BE2C (cell line): ENCODE measurements at places on chromosomes 12 and 14.

- no peak for DNase-seq
These were observed 16.5 kb upstream of the IFT81 start for GRCh38 chr12:110107369-110108281.

DNA sequence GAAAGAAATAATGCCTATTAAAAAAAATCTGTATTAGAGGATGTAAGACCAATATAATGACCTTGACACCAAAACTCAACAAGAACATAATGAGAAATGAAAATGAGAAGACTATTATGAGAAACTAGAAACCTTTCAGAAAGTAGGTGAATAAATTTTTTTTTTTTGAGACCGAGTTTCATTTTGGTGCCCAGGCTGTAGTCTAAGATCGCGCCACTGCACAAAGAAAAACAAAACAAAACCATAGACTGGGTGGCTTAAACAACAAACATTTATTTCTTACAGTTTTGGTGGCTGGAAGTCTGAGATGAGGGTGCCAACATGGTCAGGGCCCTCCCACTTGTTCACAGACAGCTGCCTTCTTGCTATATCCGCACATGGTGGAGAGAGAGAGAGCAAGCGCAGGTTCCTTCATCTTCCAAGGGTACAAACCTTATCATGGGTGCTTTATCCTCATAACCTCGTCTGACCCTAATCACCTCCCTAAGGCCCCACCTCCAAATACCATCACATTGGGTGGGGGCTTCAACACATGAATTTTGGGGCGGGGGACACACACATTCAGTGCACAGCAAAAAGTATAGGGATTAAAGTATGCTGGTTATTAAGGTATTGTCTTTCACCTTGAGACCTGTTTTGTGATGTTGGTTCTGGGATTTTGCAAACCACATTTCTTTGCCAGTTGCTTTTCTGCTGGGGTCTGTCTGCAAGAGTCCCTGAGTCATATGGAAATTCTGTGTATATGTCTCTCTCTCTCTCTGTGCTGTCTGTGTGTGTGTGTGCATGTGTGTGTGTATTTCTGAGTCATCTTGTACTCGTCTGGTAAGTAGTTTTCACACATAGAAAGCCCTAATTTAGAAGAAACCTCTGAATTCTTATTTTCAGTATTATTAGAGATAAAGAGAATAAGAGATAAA lies 26.2 kb downstream of the ZCRB1 start:
- DNase-seq, result no peak

GRCh38 chr14:32906672-32907071 lies 32.0 kb upstream of the NPAS3 start:
- DNase-seq, result no peak

DNA sequence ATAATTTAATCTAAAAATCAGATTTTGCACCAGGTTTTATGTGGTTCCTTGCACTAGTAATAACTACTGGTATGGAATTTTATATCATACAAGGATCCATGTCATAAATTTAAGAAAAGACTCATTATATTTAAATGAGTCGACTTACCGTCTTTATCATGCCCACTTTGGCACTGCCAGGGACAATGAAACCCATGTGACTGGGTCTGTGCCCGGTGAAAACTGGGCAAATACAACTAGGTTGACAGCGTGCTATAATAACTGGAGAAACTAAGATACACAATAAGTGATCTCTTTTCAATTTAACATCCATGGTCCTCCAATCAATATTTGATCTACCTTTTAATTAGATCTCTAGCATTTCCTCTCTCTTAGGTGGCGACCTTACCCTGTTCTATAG lies 64.5 kb downstream of the ACADS start:
- DNase-seq, result no peak

DNA sequence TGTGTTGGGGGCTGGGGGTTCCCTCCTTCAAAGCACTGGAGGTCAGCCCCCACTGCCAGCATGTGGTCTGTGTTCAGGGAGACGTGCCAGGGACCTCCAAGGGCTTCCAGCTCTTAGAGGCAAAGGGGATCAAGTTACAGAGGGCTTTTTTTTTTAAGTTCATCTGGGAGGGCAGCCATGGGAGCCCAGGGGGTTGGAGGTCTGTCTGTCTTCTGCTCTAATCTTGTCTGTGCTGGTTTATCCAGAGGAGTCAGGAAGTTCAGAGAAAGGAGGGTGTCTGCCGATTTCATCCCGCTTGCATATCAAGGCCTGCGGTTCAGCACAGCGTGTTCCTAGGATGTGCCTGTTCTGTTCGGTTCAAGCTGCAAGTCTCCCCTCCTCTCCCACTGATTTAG lies 72.2 kb downstream of the TMEM132C start:
- DNase-seq, result no peak

GRCh38 chr14:99755629-99756603 lies 37.3 kb upstream of the EML1 start:
- DNase-seq, result no peak

- no peak for DNase-seq
These were observed 80.6 kb upstream of the DICER1 start for GRCh38 chr14:95237958-95238340.

DNA sequence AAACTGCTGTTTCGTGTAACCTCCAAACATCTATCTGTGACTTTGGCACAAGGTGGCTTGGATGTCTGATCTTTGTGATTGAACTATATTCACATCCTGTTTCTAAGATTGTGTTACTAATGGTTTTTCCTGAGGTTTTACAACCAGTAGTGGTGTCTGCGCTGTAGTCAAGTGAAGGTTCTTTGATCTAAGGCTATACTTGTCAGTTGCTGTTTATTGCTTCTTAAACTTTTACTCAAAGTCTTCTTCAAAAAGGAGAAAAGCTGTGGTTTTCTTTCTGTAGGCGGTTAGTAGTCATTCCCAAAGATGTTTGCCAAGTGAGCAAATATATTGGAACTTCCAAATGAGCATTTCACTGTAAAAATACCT lies 12.3 kb upstream of the CALM1 start:
- DNase-seq, result no peak

DNA sequence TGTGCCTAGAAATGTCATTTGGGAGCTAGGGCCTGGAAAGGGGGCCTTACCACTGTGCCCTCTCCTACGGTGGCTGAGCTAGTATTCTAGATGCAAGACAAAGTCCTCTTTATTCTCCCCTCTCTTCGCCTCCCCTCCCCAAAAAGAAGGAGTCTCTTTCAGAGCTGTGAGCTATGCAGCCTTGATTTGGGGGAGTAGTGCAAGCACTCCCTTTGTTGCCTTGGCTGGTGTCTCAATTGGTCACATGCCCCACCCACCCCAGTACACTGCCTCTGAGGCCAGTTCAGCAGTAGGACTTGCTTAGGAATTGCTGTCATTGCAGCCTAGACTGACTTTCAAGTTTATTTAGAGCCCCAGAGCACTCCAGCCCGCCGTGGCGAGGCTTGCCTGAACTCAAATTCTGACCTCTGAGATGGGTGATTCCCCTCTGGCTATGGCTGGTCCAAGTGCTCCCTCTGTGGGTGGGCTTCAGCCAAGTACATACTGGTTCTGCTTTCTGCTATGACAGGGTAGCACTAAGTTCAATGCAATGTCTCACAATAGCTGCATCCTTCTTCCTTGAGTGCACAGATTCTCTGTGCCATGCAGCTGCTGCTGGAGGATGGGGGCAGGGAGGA lies 37.0 kb upstream of the FBXO33 start:
- DNase-seq, result peak; percentile 55
